ENCODE measurements at places on chromosomes 6 and 20.
A peak's percentile ranks its signal among the peaks of the same experiment; 100 is the strongest.

DNA sequence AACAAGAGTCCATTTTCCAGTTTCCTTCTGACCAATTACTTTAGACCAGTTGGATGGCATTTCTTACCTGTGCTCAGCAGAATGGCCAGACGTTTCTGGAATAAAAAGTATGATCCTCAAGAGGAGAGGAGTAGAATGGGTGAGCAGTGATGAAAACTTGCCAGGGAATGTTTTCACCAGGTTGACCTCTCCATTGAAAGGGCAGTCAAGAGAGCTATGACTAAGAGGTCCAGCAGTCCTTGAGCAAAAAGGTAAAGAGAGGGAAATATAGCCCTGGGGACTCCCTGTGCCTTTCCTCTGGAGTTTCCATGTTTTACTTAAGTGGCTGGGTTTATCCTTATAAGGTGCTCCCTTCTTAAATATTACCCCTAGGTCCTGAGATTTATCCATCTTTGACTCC, 210.9 kb downstream of the TBX18 start:
- DNase-seq = no peak

DNA sequence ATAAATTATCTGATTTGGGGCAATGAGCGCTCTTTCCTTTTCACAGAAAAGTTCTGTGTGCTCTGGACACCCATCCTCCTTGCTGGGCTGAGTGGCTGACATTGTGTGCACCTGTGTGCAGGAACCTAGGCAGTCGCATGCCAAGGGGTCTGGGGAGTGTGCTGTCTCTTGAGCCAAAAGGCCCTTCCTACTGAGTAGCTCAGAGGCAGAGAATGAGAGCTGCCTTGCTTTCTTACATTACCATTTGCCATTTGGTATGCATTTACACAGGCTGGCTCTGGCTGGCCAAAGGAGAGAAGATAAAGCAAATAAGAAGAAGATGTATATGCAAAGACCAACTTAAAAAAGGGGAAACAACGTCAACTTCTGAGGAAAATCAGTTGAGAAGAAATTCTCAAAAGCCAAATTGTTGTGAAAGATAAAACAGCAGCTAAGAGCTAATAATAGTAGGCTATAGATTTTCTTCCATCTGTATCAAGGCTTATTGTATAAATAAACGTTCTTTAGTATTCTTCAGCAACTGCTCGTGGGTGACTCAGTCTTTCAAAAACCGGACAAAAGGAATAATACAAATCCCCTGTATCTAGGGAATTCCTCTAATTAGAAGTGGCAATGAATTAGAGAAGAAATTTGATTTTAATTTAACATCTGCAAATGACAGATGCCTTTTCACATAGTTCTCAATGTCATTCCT, 121.9 kb downstream of the INSM1 start:
- no peak for DNase-seq

DNA sequence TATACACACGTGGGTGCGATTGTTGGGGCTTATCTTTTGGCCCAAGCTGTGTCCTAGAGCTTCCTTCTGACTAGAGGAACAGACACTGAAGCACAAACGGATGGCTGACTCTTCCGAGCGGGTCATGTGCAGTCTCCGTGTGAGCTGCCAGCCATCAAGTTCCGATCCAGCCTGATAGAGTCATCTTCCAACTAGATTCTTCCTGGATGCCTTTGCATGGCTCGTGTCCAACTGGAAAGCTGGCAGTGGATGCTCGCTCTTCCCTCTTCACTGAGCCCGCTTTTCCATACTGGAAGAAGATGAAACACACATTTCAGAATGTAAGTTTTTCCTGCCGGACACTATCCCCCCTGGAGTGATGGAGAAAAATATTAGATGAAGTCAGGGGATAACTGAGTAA, 148.1 kb downstream of the SCML4 start:
- no peak for DNase-seq

DNA sequence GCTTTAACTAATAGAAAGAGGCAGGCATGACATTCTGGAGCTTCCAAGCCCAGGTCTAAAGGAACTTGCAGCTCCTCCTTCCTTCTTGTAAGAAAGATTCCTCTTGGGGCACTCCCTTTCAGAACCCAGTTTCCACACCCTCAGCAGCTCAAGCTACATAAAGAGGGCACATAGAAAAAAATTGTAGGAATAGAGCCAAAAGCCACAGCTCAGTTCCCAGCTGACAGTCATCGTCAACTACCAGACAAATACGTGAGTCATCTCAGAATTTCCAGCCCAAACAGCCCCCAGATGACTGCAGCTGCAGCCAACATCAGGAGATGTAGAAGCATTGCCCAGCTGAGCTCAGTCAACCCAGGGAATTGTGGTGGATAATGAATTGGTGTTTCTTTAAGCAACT, 349.8 kb upstream of the ARID1B start:
- no peak for DNase-seq

DNA sequence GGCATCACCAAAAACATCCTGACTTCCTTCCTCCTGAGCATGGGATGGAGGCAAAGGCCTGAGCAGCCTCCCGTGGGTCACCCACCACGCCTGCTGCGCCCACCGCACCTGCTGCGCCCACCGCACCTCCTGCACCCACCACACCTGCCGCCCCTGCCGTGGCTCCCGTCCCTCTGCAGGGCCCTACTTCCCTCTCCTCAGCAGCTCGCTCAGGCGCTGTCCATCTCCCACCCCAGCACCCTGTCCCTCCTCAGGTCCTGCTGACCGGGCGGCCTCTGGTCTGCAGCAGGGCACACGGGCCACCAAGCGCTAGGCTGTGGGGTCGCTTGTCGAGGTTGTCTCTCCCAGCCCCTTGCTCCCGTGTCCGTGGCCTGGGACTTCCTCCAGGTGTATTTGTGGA, 72.7 kb upstream of the SLCO4A1 start:
- no peak for DNase-seq

DNA sequence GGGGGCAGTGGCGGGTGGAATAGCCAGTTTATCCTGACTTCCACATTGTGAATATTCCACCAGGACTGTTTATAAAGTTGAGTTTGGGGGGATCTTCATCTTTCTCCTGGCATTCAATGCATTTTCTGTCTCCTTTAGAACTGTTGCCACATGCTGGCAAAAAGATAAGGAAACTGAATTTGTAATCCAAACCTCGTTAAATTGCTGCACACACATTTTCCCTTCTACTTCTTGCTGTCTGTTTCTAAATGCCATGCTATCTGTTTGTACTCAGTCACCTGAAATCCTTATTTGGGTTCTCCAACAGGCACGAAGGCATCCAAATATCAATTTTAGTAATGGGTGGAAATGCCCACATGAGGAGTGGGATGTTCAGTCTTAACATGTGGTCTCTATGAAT, 180.2 kb upstream of the CCN2 start:
- DNase-seq = no peak

GRCh38 chr20:15375836-15376235, 1038.4 kb upstream of the FLRT3 start:
- DNase-seq = no peak

- DNase-seq = no peak
These were observed 303.8 kb upstream of the MAN1A1 start for GRCh38 chr6:119653329-119653728.

DNA sequence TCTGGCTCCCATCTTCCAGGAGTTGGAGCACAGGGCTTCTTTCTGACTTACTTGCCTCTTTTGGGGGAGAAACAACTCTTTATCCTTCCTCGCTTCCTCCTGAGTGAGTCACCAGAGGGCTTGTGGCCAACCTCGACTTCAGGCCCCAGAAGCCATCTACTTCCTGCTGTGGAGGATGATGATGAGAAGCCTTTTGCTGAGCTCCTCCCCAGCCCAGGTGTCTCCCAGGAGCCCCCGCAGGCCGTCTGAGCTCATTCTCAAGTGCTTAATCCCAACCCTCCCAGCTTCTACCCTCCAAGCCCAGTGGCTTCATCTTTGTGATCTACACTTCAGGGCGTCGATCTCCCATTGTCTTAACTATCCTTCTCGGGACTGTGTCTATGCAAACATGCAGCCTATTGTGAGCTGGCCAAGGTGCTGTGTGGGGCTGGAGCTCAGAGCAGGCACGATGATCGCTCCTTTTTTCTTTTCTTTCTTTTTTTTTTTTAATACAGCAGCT, 27.9 kb downstream of the SDCBP2 start:
- peak; percentile 44 for DNase-seq

GRCh38 chr6:16437984-16438383, 199.6 kb downstream of the GMPR start:
- no peak for DNase-seq

- DNase-seq = no peak
These were observed 68.6 kb downstream of the TRAM2 start for GRCh38 chr6:52508261-52508739.

DNA sequence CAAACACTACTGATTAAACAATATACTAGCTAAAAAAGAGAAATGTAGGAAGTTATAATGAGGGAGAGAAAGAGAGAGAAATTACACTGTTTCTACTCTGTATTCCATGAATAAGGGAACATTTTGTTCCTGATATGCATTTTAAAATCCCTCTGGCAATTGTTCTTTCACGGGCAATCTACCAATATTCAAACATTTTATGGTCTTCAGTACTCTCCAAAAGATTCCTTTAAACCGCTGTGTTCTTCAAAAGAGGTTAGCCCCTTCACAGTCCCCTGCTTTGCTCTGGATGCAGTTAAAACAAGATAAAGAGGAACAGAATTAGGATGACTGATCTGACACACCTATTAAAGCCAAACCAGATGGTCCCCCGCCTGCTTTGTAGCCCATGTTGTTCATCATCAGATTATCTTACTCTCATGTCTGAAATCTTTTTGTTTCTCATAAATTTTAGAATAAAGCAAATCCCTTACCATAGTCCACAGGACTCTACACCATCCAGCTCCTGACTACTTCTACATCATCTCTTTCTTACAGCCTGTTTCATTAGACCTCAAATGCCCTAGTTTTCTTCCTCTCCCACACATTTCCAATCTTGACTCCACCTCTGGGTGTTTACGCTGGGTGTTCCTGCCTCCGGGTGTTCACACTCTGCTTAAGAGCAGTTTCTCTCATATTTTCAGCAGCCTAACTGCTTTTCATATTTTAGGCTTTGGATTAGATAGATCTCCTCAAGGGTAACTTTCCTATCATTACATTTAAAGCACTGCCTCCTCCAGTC, 399.7 kb downstream of the COL12A1 start:
- DNase-seq = no peak

GRCh38 chr6:169803271-169803811, 51.9 kb downstream of the ERMARD start:
- no peak for DNase-seq

GRCh38 chr6:48809700-48810099, 653.4 kb downstream of the MMUT start:
- no peak for DNase-seq

GRCh38 chr6:18503206-18503592, 116.0 kb downstream of the RNF144B start:
- no peak for DNase-seq

DNA sequence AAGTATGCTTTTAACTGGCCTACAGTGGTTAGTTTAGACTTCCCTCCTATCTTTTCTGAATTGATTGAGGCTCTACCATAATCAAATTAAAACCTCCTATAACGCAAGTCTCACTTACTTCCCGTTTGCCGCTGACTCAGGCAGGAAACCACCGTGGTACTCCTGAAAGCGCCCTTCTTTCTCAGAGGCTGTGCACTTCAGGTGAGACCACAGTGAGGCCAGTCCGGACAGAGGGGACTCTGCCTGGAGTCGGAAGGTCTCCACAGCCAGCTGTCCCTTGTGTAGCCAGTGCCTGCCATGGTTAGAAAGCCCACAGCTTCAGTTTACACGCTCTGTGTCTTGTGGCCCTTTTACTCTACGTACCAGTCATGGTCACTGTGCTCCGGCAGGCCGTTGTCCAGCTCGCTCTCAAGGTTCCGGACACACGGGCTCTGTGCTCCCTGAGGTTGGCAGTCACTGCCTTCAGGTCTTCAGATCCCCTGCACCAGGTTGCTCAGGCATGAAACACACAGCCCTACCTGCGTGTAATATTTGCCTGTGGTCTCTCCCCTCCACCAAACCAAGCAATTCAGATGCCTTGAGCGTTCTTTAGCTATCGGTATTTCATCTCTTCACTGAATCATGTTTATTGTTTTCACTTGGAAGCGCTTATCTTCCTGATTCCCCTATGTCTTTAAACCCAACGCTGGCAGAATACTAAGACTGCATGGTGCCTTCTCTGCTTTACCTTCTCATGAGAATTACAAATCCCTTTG, 178.8 kb downstream of the SMOC2 start:
- DNase-seq = no peak

DNA sequence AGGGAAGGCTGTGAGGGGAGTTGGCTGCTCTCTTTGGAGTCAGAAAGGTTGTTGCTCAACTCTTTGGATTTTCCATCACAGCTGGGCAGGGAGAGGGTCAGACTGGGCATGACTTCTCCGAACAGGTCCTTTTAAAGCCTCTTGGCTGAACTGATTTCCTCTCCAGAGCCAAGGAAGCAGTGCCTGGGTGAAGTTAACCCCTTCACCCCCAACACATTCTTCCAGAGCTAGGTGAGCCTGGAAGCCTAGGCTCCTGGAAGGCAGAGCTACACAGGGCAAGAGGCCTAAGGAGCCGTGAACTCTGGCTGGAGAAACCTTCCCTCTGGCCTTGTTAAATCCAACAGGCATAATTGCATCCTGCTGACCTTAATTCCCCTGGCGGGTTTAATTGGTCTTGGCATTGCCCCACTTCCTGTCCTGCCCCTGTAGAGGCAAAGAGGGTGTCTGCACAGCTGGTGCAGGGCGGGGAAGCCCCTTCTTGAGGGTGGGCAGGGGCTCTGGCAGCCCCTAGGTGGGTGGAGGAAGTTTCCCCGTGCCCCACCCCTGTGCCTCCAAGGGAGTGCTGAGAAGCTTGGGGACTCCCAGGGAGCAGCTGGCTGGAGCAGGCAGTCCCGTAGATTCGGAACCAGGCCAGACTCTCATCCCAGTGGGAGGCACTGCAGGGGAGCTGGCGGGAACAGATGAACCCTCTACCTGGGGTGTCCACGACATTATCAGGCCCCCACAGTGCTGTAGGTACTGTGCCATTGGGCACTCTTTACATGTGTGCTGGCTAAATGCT, 3.6 kb upstream of the MYLK2 start:
- no peak for DNase-seq

- DNase-seq = no peak
These were observed 35.7 kb upstream of the SCUBE3 start for GRCh38 chr6:35178012-35178411.

- DNase-seq = no peak
These were observed 302.2 kb upstream of the EPHA7 start for GRCh38 chr6:93721386-93722048.

GRCh38 chr20:58667975-58668374, 16.9 kb downstream of the STX16 start:
- DNase-seq = no peak

- DNase-seq = no peak
These were observed 6.9 kb downstream of the HLA-DPB1 start for GRCh38 chr6:33082702-33083101.

DNA sequence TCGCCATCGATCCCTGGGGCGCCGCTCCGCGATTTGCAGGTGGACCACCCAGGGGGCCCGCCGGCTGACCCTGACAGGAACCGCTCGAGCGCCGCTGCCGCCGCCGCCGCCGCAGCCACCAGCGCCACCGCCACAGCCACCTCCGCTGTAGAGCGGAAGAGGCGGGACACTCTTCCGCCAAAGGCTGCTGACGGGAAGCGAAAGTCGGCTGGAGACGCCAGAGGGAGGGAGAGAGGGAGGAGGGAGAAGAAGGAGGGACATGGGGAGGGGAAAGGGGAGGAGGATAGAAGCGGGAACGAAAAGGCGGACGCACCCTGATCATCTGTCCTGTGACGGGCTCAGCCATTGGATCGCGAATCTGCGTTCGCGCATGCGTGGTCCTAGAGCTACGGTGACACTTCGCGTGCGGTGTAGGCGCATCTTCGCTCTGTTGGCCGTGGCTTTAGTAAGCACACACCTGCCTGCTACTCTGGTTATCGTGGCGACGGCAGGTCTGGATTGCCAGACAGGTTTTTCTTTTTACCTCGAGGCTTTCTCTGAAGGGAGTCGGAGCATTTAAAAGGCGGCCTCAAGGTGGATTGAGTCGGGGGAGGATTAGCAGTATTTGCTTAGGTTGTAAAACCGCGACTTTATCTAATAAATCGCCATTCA, at the start of gene TMEM30A:
TMEM30A (minus strand) TSS at position 161 of the 651 bp plus-strand sequence; CDS start at position 7, 154 bp downstream.
- peak; percentile 88 for DNase-seq
